ENCODE measurements at places on chromosomes 5 and 9.
A peak's percentile ranks its signal among the peaks of the same experiment; 100 is the strongest.

GRCh38 chr9:125558453-125559092 lies 148.4 kb downstream of the MAPKAP1 start:
- peak; percentile 72 for DNase-seq

DNA sequence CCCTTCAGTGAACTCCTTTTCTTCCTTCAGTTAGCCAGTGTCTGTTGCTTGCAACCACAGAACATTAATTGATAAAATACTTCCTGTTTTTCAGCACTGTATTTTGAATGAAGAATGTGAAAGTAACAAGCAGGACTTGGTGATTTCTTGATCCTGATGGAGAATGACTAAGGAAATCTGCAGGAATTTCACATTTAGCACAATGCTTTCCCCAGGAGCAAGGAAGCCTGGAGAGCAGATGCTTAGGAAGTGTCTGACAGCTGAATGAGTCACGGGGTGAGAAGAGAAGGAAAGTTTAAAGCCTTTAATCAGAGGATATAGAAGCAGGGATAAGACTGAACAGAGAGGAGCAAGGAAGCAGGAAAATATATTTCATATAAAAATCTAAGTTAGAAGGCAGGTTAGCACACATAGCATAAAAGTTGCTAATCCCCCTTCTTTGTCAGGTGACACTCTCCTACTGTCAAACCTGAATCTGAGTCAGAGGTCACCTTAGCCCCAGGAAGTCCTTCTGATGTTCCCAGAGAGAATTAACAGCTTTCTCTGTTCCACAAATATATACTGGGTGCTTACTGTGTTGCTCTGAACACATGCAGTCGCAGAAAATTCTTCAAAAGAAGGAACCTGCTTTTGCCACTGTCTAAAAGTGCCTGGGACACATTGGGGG lies 59.7 kb downstream of the GNA14 start:
- DNase-seq: peak; percentile 9

DNA sequence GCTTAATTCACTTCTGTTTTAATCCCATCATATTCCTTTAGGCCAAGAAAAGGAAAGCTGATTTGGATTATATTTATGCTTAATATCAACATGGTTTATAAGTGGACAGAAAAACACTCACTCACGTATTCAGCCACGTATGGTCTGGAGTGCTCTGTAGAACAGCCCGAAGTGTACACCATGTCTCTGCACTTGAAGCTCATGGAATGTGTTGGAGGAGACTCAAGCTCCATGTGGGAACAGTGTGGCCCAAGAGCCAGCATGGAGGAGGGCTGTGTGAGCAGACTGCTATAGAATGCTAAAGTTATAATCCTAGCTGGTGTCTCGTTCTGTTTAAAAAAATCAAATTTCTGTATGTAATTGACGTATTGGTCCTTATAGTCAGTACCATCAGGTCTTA lies 32.9 kb downstream of the OTULINL start:
- no peak for DNase-seq

DNA sequence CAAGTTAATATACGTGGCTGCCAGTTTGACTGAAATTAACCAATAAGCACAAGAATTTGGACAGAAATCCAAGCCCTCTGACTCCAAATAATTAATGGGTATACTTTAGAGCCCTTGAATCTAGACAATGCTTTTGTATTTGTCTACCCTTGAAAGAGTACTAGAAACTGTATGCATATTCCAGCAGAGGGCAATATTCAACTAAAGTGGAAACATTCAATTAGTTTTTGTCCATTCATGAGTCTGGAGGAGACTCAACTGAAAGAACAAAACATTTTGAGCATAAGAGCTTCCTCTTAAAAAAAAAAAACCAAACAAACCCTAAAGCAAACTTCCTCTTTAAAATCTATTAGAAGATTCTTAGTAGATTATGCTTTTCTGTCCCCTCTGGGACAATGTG lies 157.8 kb downstream of the ARHGEF28 start:
- DNase-seq: no peak

DNA sequence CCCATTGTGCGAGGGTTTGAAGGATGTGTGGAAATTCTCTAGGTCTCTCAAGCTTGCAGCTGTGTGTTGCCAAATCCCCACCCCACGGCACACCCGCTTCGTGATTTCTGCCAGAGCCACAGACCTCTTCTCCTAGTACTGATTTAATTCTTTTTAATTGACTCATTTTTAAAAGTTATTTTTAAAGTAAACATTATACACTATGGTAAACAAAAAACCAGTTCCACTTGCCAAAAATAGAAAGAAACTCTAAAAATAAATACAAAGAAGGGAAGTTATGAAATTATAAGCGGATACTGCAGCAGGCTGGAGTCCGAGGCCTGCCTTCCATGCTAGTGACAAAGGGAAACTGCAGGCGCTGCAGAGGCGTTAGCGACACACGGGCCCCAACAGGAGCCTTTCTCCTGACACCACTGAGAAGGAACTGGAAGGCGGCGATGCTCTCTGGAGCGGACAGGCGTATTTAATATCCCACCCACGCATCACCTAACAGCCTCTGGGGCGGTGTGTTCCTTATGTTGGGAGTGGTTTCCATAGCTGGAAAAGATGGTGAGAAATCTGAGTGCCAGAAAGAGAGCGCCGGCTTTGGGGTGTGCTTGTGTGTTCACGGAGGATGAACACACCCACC lies 122.5 kb downstream of the COL23A1 start:
- no peak for DNase-seq

DNA sequence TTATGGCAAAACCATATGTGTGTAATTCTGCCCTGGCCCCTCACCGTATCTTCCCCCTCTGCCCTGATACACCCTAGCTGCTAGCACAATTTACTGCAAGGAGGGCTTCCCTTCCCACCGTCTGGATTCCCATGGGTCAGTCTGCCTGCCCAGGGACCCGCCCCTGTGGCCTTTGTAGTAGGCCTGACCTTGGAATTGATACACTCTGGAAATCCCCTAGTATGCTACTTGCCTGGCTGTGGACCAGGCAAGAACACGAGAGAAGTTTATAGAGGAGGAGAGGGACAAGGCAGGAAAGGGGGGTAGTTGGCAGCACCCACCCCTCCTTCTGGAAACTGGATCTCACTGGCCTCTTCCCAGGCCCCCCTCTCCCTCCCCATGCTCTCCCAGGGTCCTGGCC lies 115.8 kb upstream of the CCL21 start:
- DNase-seq: no peak

- no peak for DNase-seq
Observed at GRCh38 chr5:75460532-75460931, 50.9 kb downstream of the CERT1 start.

DNA sequence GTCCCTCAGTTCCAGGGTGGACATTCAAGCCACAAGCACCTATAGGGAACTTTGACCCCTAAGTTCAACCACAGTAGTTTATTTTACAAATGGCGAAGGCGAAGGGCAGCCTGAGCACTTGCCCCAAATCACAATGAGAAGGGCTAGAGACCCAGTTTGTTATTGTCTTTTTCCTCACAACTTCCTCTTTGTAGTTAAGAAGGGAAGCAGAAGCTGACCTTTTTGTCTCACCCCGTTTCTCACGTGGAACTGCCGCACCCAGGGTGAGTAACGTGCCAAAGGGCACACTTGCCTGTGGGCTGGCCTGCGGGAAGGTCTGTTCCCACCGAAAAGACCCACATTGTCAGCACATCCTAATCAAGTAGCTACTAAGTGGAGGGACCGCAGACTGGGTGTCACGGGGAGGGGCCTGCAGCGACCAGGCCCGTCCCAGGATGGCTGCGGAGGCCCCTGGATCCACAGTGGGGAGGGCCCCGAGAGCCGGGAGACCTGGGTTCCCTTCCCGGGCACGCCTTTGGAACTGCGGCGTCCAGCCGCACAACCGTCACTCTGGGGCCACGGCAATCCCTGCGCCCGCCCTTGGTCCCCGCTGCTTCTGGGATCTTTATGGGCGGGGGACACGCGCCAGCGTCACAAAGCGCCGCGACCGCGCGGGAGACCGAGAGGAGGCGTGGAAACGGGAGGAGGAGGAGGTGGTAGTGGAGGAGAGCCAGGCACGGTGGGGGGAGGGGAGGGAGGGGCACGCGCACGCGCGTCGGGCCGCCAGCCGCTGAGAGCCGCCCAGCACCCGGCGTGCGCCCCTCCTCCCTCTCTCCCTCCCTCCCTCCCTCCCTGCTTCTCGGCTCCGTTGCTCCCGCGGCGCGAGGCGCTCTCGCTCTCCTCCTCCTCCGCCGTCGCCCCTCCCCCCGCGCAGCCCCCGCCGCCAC lies at the start of gene UBE2R2:
UBE2R2 (plus strand) TSS at position 834 of the 926 bp plus-strand sequence. CDS start 598 bp downstream, outside the sequence.
- peak; percentile 80 for DNase-seq

- DNase-seq: no peak
Observed at GRCh38 chr5:135399794-135400542, 937 bp upstream of the MACROH2A1 start.

GRCh38 chr9:70261131-70261870 lies 2.5 kb downstream of the SMC5 start:
- no peak for DNase-seq

GRCh38 chr9:130331573-130331972 lies 66.0 kb downstream of the HMCN2 start:
- no peak for DNase-seq

GRCh38 chr9:126628969-126629674 lies 15.4 kb downstream of the LMX1B start:
- no peak for DNase-seq

DNA sequence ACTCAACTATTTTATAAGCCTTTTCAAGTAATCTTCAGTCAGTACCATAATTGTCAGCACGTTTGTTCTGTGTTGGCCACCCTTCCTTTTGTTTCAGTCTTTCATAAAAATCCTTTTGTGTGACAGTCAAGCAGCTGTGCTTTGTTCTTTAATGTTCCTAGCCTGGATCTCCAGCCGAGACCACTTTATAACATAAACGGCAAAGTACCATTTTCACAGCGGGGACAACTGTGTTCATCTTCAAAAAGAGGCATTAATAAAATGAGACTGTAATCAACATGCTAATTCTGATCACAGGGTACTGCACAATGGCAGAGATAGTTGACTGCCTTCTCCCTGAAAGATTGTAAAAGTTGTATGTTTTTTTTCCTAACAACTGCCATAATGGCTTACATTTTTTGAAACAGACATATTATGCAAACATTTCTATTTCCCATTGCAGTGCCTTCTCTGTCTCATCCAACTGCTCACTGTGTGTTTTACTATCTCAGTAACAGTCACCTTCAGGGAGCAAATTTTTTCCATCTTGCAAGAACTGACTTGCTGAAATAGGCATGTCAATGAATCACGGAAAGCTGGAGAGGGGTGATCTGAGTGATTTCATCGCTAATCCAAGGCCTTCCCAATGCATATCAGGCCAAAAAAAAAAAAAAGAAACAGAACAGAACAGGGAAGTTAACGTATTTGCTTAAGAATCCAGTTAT lies 828.5 kb upstream of the DMAC1 start:
- DNase-seq: no peak

GRCh38 chr9:115135821-115136778 lies 18.1 kb upstream of the TNC start:
- DNase-seq: no peak

DNA sequence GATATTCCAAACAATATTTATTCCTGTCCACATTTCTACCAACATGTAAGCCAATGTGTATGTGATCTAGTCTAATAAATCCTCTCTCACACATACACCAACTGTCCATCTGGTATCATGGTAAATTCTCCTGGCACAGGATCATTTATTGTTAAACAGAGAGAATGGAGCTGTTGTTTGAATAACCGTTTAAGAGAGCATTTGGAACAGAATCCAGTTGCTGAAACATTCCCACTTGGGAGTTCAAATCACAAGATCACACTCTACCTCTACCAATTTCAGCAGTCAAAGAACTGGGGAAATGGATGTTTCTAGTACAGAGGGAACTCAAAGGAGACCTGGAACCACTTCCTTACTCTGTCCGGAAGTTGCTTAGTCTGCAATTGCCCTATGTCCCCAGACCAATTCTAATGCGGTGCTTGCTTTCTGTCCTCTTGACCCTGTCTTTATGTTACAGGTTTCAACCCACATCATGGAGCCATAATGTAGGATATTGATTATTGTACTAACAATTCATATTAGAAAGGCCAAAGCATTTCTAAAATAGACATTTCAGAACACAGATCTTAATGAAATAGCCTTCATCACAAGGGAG lies 488.4 kb downstream of the SEMA5A start:
- no peak for DNase-seq

- DNase-seq: no peak
Observed at GRCh38 chr5:95537501-95537900, 17.3 kb downstream of the SKIC3 start.

- no peak for DNase-seq
Observed at GRCh38 chr9:116765011-116765410, 77.9 kb downstream of the TRIM32 start.

- no peak for DNase-seq
Observed at GRCh38 chr5:65185468-65185867, 296.3 kb downstream of the ADAMTS6 start.

GRCh38 chr5:6899221-6899620 lies 186.0 kb downstream of the TENT4A start:
- no peak for DNase-seq

DNA sequence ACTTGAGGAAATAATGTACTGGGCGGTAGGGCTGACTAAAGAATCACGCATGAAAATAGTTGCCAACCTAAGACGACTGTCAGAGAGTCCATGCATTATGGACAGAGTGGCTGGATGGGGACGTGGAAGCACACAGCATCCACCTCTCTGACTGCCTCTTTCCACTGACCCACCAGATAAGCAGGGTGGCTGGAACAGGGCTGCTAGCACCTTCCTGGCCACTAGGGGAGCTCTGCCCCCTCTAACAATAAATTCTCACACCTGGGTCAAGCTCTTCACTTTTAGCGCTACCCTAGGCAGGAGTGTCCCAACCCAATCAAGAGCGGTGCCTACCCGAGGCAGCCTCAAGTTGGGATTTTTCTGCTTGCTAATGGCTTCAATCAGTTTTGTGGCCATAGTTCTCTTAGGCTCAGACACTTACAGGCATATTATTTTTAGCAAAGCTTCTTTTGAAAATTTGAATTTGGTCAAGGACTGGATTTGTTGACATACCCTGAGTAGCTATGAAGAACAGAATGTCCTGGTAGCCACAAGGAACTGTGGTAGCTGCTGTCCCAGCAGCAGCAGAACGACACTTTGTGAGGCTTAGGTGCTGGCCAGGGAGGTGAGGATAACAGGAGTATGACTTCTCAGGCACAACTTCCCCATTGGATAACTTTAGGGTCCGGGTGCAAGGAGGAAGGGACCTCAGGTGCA lies 6.9 kb upstream of the TPM2 start:
- peak; percentile 34 for DNase-seq

GRCh38 chr5:63860379-63860778 lies 101.9 kb downstream of the HTR1A start:
- no peak for DNase-seq
